ENCODE measurements at places on chromosomes 5 and 9.

DNA sequence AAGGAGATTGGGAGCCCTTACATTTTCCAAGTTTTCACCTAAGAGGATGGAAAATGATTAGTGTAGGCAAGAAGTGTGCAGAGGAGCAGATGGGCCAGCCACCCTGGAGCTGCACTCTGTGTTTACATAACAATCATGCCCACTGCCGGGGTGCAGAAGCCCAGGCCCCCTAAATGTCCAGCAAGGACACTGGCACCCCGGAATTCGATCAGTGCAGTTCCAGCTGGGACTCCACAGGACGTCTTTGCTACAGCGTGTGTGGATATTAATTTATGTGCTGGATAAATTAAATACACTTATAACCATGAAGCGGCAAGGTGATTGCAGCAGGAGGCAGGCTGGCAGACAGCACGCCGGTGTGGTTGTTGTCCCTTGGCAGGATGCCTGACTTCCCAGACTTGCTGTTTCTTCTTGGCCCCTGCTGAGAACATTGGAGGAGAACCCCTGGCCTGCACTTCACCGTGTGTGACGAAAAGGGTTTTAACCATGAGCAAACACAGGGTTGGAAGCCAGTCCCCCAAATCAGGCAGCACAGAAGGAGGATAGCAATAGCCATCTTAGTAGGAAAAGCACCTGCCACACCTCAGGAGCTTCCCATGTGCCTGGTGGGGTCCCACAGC, 73.7 kb downstream of the GADD45G start:
- no peak for DNase-seq

DNA sequence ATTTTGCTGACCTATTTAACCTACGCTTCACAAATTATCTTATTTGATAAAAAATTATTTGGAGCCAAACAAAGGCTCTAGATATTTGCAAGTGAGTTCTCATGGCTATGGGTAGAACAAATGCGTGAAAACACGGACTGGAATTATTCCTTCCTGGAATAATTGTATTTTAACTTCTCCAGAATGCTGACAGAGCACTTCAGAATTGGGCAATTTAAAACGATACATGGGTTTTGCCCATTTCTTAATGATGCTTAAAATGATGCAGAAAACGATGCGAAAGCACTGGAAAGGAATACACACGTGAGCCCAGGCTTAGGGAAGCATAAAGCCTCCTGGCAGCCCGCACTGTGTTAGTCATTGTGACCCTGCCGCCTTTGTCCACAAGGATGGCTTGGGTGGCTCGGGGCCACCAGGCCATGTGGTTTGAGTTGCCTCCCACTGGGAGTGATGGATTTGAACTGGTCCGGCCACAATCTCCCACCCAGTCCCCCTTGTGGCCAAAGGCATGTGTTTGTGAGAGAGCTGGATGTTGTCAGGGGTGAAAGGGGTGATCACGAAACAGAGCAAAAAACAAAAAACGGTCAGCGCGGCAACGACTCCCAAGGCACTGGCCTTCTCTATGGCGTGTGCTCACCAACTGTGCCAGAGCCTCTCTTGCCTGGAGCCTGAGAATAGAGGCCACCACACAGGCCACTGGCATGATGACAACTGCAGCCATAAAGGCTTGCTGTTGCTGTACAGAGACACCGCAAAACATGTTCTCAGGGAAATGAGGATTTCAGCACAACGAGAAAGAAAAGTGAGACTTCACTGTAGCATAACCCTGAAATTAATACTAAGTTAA, 234.2 kb upstream of the ADAMTS16 start:
- no peak for DNase-seq

DNA sequence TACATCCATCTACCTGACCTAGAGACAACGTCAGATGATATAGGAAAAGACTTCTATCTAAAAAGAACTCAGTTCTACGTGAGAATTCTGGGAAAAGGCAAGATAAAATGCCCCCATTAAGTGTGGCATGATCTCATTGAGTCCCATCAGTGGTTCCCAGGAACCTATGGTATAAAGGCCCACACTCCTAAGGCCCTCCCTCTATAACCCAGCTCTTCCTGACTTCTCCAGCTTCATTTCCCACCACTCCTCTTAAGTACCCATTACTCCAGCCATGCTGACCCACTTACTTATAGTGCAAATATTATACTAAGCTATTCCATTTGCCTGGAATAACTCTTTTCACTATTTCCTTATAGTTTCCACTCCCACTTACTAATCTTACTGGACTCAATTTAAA, 95.4 kb upstream of the NR5A1 start:
- DNase-seq = no peak

- DNase-seq = no peak
Measured at GRCh38 chr5:143693651-143694252, 118.2 kb upstream of the HMHB1 start.

DNA sequence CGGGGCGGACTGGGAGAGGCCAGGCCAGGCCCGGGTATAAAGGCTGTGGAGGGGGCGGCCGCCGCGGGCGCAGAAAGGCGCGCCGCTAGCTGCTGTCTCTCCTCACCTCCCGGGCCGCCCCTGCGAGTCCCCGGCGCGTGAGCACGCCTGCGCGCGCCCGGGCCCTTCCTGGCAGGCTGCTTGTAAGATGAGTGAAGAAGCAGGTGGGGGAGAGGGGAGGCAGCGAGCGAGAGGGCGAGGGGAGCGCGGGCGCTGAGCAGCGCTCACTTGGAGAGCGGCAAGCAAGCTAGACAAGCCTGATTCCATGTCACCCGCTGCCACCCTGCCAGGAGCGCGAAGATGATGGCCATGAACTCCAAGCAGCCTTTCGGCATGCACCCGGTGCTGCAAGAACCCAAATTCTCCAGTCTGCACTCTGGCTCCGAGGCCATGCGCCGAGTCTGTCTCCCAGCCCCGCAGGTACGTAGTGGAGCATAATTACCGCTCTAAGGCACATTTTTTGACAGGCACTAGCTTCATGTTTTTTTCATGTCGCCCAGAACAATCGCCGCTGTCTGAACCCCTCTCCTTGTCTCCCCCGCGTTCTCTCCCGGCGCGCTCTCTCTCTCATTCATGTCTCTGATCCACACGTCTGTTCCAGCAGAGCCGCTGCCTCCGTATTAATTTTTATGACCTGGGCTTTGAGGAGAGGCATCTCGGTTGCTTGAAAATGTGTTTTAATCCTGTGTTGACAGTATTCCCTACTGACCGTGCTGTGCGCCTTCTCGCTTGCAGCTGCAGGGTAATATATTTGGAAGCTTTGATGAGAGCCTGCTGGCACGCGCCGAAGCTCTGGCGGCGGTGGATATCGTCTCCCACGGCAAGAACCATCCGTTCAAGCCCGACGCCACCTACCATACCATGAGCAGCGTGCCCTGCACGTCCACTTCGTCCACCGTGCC, at the start of gene POU4F3:
Gene POU4F3 (plus strand): TSS at position 66 of the 941 bp plus-strand sequence. CDS start 274 bp downstream, at position 340.
- DNase-seq = no peak

- DNase-seq = no peak
Measured at GRCh38 chr5:128736553-128736952, 198.5 kb upstream of the FBN2 start.

All from activated effector memory CD4-positive, alpha-beta T cell treated with Interleukin-2 at 50 U/mL for 16 hours (primary cell).